NCI-H460 (cell line): ENCODE measurements at places on chromosomes 4 and X. TPM values are rescaled to one million over a fixed set of nuclear protein-coding genes. Genes with fewer than 3 reads are reported as not detected.

Gene FHL1
- total RNA-seq = 14.1 and 15.8 TPM in 2 replicates

Gene HPGD
- 0.26 and 1.1 TPM in 2 replicates for total RNA-seq

Gene AGTR2
- total RNA-seq = not detected in 2 replicates

Gene GPR173
- 0.46 and 1.2 TPM in 2 replicates for total RNA-seq

Gene FGFBP2
- not detected in 2 replicates for total RNA-seq

Gene DDX60
- total RNA-seq = 4.1 and 5.3 TPM in 2 replicates

Gene XK
- 0.61 and 0.62 TPM in 2 replicates for total RNA-seq

Gene RHOXF1
- total RNA-seq = not detected in 2 replicates

Gene CT45A2
- total RNA-seq = not detected in 2 replicates

Gene TLR10
- total RNA-seq = not detected in 2 replicates

Gene SULT1B1
- total RNA-seq = under 0.01 TPM in 1 of 2 replicates, not detected in the other

Gene SUPT20HL2
- total RNA-seq = not detected in 2 replicates

Gene GUF1
- total RNA-seq = 28.6 and 28.9 TPM in 2 replicates

Gene GRIA2
- not detected in 2 replicates for total RNA-seq

Gene DAPP1
- total RNA-seq = not detected in 2 replicates
